ENCODE measurements at places on chromosomes 7 and 10.

DNA sequence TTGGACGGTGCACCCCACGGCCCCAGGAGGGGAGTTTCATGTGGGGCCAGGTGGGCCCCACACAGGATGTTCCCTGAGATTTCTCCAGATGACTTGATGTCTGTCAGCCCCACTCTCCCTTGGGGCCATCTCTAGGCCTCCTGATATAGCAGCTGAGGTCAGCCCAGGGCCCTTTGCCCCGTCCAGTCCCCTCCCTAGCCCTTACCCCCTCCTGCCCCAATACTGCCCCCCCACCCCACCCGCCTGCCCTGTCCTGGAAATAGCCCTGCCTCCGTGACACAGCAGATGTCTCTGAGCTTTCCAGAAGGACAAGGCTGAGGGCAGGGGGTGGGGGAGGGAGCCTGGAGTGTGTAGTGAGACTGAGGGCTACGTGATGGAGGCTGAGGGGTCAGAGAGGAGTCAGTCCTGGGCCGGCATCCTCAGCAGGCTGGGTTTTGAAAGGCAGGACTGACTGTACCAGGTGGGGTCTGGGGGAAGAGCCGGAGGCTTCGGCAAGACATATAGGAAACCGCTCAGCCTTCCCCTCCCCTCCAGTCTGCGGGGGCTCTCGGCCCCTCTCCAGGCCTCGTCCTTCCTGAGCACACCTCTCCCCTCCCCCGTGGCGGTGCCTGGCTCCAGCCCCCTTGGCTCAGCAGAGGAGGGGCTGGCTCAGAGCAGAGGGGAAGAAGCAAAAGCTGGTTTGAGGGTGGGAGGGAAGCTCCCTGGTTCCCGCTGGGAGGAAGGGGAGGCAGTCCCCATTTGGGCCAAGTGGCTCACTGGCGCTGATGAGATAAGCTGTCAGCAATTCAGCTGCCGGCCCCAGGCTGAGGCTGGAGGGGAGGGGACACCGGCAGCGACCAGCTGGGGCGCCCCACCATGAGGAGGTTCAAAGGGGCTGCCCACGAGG, 2.0 kb downstream of the FLNC start:
- DNase-seq: peak; percentile 81

- no peak for DNase-seq
These were observed 18.8 kb downstream of the NEBL start for GRCh38 chr10:20877986-20878983.

DNA sequence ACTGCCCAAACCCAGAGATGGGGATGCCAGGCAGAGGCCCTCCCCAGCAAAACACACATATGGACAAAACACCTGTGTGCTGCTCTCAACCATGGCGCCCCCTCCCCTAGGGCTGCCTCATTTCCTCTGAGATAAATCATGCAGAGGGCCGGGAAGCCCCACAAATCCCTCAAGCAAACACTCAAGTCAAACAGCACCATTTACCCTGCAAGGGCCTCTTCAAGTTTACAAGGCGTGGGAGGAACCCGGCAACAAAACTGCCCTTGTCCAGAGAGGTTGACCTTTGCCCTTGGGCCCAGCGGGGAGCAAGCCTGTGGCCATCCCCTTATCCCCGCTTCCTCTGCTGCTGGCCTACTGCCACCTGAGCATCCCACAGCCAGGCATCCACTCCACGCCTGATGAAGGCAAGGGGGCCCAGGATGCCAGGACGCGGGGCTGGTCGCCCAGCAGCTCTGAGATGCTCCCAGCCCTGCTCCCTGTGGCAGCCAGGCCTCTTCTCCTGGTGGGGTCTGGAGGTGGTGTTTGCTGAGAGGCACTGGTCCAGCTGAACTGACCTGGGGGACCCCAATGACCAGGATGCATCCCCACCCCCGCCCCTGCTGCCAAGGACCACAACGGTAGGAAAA, 77.4 kb downstream of the DLG5 start:
- DNase-seq: no peak

- no peak for DNase-seq
These were observed 3.4 kb upstream of the RASSF4 start for GRCh38 chr10:44956226-44956625.

- DNase-seq: peak; percentile 35
These were observed 280.5 kb downstream of the WDR11 start for GRCh38 chr10:121131426-121132265.

GRCh38 chr7:80790877-80791276, 128.0 kb downstream of the SEMA3C start:
- peak; percentile 59 for DNase-seq

- no peak for DNase-seq
These were observed 24.0 kb downstream of the BZW2 start for GRCh38 chr7:16670021-16670420.

GRCh38 chr10:87771871-87772500, 46.0 kb downstream of the ATAD1 start:
- peak; percentile 47 for DNase-seq

DNA sequence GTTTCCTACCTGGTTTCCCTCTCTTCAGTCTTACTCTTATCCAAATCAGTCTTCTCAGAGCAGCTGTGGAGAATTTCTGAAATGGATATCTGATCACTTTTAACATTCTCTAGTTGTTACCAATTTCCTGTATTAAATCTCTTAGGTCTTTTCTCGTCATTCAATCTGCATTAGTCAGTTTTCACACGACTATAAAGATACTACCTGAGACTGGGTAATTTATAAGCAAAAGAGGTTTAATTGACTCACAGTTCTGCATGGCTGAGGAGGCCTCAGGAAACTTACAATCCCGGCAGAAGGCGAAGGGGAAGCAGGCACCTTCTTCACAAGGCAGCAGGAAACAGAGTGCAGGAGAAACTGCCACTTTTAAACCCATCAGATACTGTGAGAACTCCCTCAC, 444.8 kb downstream of the GATA3 start:
- no peak for DNase-seq

- DNase-seq: no peak
These were observed 13.1 kb upstream of the MTPN start for GRCh38 chr7:135990258-135990657.

GRCh38 chr10:26557641-26558014, 119.5 kb downstream of the APBB1IP start:
- DNase-seq: peak; percentile 20

DNA sequence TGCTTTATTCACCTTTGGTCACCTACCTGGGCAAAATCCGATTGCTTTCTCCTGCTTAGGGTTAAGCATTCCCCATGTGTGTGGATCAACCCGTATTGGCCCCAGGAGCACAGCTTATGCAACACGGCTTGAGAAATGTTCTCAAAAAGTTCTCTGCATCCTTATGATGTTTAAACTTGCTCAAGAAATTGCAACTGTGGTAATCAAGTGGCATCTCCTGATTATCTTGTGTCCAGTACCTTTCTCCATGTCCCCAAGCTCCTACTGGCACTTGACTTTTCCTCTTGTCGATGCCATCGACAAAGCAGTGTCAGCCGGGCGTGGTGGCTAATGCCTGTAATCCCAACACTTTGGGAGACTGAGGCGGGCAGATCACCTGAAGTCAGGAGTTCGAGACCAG, 4.7 kb upstream of the PKD2L1 start:
- no peak for DNase-seq

DNA sequence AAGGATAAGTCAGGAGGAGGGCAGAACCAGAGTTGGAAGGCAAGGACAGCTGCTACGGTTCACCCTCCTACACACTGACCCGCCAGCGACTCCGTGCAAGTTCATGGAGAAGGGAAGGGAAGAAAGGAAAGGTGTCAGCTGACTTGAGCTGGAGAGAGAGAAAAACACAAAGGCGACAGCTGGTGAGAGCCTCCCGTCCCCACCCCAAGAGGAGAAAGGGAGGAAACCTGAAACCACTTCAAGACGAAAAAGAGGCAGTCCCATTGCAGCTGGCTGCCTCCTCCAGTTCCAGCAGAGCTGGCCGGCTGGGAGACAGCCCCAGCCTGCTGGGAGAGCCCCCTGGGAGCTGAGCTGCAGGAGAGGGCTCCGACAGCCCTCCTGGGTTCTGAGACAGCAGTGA, 75.2 kb downstream of the PARD3 start:
- DNase-seq: peak; percentile 86

DNA sequence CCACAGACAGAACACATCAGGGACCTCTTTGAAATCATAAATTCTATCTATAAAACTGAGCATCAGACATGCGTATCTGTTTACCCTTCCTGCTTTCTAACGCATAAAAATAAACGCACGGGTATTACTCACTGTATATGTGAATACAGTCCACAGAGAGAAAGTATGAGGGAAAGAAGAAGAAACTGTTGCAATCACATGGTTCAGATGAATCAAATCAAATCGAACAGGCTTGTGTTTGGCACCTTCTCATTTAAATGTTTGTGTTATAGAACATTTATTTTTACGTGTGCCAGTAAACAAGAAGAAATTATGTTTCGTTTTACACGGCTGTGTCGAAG, 322.0 kb downstream of the FRMD4A start:
- no peak for DNase-seq

DNA sequence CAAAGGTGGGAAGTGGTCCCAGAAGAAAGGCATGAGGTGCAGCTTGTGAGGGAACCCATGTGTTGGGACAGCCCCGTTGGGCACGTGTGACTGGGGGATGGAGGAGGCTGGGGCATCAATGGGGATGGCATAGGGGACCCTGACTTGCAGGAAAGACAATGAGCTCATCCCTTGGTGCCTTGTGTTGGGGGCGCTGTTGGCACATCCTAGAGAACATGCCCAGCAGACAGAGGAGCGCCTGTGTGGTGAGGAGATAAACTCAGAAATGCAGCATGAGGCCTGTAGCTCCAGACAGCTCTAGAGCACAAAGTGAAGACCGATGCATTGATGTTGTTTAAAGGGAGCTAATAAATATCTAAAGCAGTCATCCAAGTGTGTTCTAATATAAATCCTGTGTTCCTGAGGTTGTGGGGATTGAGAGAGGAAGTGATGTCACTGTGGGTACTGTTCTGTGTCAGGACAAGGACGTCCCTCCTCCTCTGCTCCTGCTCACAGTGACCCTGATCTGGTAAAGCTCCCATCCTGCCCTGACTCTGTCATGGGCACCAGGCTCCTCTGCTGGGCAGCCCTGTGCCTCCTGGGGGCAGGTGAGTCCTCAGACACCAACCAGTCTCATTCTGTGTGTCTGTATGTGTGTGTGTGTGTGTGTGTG, 126.1 kb upstream of the PRSS58 start:
- no peak for DNase-seq

Data from umbilical cord (tissue), 2 donors.